ENCODE measurements at places on chromosomes 7 and 10.

- DNase-seq, result no peak
Observed at GRCh38 chr10:77975086-77975666, 48.6 kb upstream of the DLG5 start.

DNA sequence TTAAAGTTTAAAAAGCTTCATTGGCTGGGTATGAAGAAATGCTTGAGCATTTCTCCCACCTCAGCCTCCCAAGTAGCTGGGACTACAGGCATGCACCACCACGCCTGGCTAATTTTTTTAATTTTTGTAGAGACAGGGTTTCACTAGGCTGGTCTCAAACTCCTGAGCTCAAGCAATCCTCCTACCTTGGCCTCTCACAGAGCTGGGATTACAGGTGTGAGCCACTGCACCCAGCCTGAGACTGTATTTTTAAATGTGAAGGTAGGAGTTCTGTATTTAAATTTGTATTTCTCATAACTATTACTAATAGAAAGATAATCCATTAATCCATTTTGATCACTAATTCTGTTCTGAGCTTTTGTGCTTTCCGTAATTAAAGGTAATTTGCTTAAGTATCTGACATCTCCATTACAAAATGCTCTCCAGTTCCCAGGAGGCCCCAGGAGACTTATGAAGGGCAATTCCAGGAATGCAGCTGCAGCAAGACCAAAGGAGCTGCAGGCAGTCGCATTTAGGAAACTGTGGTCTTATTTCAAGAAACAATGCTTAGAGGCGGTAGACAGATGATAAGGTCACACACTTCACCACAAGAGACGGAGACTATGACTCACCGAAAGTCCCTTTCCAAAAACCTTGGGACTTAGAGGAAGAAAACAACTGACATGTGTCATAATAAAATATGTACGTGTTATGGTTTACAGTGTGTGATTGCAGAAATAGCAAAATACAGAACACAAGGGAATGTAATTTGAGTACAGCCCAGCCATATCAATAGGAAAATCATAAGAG, 23.3 kb downstream of the YAE1 start:
- DNase-seq, result peak; percentile 36

- no peak for DNase-seq
Observed at GRCh38 chr7:18828260-18828993, 289.0 kb downstream of the TWIST1 start.

DNA sequence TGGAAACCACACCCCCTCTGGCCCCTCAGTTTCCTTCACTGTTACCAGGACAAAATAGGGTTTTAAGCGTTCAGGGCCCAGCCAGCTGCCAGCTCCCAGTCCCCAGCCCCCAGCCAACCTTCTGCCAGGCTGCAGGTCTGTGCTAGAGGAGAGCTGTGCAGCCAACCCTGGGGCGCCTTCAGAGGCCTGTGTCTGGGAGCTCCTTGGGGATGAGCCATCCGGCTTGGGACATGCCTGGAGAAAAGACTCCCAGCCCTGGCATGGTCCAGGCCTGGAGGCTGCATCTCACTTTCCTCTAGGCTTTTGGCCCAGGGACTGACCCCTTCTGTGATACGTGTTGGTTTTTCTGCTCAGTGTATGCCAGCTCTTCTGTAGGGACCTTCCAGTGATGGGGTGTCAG, 487.6 kb upstream of the MGMT start:
- no peak for DNase-seq

GRCh38 chr7:155399577-155399976, 58.4 kb upstream of the EN2 start:
- DNase-seq, result no peak

- no peak for DNase-seq
Observed at GRCh38 chr7:158516524-158516923, 71.1 kb downstream of the PTPRN2 start.

DNA sequence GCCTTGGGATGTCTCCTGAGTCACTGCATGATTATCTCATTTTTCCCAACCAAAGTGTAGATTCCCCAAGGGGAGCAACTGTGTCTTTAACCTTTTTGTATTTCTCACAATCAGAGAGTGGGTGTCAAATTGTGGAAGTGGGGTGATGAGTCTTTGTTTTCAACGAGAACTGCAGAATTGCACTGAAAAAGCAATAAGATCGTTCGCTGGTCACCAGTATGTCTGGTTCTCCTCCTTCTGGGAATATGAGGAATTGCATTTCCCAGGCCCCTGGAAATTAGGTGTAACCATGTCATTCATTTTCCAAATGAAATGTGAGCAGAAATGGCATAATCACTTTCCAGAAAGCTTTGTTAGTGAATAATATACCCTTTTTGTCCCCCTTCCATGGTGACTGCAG, 326.9 kb downstream of the GPAM start:
- DNase-seq, result no peak

- no peak for DNase-seq
Observed at GRCh38 chr7:50615519-50616080, 50.4 kb upstream of the DDC start.
